ENCODE measurements at places on chromosomes 16 and 17. TPM values are rescaled to one million over a fixed set of nuclear protein-coding genes. Genes with fewer than 3 reads are reported as not detected.

Gene TBX6
- 0.85 TPM for total RNA-seq

Gene DCTPP1
- total RNA-seq = 25.6 TPM

Gene SEPTIN1
- total RNA-seq = 0.07 TPM

Gene SCNN1B
- total RNA-seq = 1.7 TPM

Gene SLFN14
- total RNA-seq = not detected

Gene TXNDC17
- 171 TPM for total RNA-seq

Gene PPY
- not detected for total RNA-seq

Gene VPS25
- 66.3 TPM for total RNA-seq

Gene SLC26A11
- total RNA-seq = 2.4 TPM

Gene SMTNL2
- not detected for total RNA-seq

Gene HBA1
- not detected for total RNA-seq

Gene MT3
- not detected for total RNA-seq

Gene CLEC18B
- 2.4 TPM for total RNA-seq

Gene KIF19
- 0.07 TPM for total RNA-seq

Gene TMEM238L
- total RNA-seq = not detected

Gene PDP2
- total RNA-seq = 17.0 TPM

Gene GRB7
- total RNA-seq = 12.0 TPM

Gene CES5A
- total RNA-seq = not detected

Gene RPH3AL
- total RNA-seq = 8.5 TPM

Gene UBE2G1
- total RNA-seq = 44.4 TPM

Gene DERL2
- total RNA-seq = 42.7 TPM

Gene GPR142
- not detected for total RNA-seq

Gene ARL5C
- total RNA-seq = not detected

Gene ZNF469
- total RNA-seq = under 0.01 TPM

Gene PRAC1
- total RNA-seq = not detected

Gene CA10
- not detected for total RNA-seq

Gene OR3A2
- total RNA-seq = not detected

Gene C16orf96
- 0.14 TPM for total RNA-seq

Gene SMIM22
- total RNA-seq = 2.1 TPM

Gene RPS6KB1
- 29.2 TPM for total RNA-seq

Gene TMIGD1
- not detected for total RNA-seq

Gene CDH13
- total RNA-seq = 74.0 TPM

Gene CDRT4
- 0.34 TPM for total RNA-seq

Gene CRHR1
- not detected for total RNA-seq

Gene RBBP6
- total RNA-seq = 17.8 TPM

Gene NATD1
- total RNA-seq = 1.0 TPM

Gene CACNA1H
- not detected for total RNA-seq

Gene GDPD1
- total RNA-seq = 2.4 TPM

Gene CCDC200
- not detected for total RNA-seq

Gene P2RX1
- not detected for total RNA-seq

Gene KCNAB3
- 0.21 TPM for total RNA-seq

Gene ANKRD11
- total RNA-seq = 50.6 TPM

Gene SUMO2
- 60.5 TPM for total RNA-seq

Gene HEATR9
- total RNA-seq = not detected

Gene GRIN2A
- under 0.01 TPM for total RNA-seq

Gene HOXB4
- under 0.01 TPM for total RNA-seq

Measured in nasal cavity respiratory epithelium epithelial cell of viscerocranial mucosa (primary cell).